Renal pelvis (tissue), 12 donors: ENCODE measurements at places on chromosomes 6 and 20.

GRCh38 chr20:34834459-34834893, 9.0 kb upstream of the NCOA6 start:
- peak; percentile 29 for DNase-seq

DNA sequence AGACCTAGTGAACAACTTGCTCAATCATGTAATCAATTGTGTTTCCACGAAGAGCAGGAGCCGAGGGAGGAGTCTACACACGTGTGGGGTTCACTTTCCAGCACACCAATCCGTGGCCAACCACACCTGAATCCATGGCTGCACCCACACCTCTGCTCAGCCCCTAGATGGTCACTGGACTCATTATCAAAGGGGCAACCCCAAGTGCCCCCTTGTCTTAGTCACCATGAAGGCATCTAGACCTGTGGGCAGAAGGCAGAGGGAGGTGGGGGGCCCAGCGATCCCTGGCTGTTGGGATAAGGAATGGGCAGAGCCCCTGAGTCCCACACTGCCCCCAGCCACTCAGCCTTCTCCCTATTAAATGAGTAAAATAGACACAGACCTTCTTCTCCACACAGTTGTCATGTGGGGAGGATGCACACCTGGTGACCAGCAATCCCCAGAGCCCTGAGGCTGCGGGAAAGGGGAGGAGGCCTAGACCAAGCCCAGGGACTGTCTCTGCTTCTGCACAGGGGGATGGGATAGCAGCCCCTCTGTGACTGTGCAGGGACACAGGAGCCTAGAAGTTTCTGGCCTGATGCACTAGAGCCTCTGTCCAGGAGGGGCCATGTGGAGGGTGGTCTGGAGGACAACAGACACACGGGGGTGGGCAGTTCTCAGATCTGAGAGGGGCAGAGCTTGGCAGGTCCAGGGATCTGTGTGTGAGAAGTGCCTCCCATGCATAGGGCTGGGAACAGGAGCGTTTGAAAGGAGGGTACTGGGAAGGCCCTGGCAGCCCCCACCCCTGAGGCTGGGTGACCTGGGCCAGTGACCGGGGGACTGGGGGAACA, 1.9 kb upstream of the RAET1L start:
- DNase-seq: no peak

- no peak for DNase-seq
These were observed 40.7 kb upstream of the EXOC2 start for GRCh38 chr6:733431-734219.

DNA sequence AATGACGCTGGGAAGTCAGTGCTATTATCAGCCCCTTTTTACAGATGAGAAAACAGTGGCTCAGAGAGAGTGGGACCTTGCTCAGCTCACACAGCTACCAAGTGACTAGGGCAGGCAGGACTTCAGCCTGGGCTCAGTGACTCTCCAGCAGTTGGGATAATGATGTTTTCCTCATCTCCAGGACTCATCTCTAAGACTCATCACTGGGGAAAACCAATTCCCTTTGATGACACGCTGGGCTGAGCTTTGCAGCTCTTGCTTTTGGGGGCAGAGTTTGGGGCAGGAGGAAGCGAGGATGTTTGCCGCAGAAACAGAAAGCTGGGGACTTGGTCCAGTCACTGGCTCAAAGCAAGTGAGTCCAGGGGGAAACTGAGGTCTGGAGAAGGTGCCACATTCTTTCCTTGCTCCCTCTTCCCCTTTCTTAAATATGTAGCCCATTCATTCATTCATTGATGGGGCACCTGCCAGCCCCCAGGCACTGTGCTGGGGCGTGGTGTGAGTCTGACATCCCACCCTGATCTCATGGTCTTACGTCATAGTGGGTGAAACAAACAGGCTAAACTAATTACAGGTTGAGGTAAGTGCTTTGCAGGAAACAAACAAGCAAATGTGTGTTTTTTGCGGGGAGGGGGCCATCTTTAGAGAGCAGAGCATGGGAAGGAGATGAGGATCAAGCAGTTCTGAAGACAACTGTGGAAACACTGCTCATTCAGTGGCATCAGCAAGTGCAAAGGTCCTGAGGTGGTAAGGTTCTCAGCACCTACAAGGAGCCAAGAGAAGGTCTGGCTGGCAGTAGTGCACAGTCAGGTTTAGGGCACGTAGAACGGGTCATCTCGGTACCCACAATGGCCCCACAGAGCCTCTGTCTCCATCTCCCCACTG, 74.4 kb upstream of the PMEPA1 start:
- DNase-seq: no peak

DNA sequence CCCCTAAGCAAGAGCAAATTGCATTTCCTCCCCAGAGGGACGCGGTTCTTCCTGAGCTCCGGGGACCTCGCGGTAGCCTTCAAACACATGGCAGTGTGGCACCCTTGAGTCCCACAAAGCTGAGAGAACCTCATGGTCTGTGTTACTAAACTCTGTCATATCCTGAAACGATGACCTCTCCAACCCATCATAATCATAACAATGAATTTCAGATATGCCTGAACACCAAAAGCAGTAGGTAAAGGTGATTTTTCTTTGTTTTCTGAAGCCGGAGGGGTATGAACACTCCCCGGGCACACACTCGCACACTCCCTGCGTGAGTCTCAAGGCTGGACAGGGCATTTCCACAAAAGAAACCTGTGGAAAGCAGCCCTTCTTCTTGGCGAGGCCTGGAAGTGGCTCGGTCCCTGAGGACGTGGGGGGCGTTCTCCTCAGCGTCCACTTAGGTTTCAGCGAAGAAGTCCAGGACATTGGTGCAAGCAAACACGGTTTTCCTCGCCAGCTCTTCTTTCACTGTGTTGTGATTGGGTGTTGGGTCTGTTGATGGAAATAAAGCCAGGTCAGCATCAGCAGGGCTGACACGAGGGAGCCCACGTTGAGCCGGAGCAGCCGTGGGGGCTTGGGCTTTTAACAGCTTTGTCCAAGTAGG, 183.4 kb downstream of the ERMARD start:
- no peak for DNase-seq

DNA sequence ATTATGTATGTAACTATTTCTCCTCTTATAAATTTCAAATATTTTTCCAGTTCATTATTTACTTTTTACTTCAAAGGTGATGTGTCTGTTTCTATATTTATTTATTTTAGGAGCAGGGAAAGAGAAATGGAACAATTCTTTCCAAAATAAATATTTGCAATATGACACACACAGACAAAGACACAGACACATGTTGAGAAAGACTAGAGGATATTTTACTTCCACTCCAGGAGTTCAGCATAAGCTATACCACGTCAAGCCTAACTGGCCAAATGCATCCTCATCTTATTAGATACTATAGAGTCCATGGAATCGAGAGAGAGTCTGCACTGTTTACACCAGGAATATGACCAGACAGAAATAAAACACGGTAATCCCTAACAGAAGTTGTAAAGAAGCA, 13.3 kb downstream of the RALGAPA2 start:
- no peak for DNase-seq

GRCh38 chr20:50266293-50267040, 75.8 kb downstream of the CEBPB start:
- DNase-seq: no peak

- DNase-seq: peak; percentile 67
These were observed 121.9 kb upstream of the SULF2 start for GRCh38 chr20:47907031-47907675.

DNA sequence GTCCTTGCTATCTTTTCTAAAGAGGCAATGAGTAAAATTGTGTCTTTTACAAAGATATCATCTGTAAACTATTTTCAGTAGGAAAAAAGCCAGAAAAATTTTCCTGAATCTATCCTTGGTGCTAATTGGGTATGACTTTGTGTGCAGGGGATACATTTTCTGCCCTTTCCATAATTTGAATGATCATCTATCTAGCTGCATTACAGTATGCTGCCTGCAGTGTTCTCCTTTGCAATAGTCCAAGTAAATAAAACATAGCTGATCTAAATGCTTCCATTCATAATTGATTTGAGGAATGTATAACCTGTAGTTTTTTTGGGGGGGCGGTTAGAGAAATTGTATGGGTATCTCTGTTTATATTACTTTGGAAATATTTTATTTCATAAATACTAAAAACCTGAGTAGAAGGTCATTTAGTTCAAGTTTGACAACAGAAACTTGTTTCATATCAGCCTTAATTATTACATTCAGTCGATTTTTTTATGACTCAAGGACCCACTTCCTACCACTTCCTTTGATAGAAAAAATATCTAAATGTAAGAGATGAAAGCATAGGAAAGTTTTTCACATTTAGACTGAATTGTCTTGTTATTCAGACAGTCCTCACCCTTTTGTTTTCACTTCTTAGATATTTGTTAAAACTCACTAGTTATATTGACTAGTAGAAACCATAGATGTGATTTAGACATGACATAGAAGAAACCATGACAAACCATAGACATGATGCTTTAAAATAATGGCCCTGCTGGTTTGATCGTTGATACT, 75.3 kb downstream of the AIG1 start:
- no peak for DNase-seq

DNA sequence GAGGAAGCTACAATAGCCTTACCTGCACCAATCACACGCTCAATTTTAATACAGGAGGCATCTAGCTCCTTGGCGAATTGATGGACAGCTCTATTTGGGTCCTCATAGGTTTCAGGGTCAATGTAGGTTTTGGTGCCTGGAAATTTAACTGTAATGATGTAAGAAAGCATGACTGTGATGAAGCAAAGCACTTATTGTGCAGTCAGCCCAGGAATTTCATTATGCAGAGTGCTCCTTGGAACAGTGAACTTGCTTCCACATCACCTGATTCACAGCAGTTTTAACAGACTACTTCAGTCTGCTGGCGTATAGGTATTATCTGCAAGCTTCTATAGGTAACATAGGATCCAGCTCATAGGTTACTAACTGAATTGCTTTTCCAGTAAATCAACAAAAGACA, 160.0 kb downstream of the EPHA7 start:
- DNase-seq: no peak

- DNase-seq: no peak
These were observed 513.0 kb upstream of the ADGRB3 start for GRCh38 chr6:68122032-68122431.

DNA sequence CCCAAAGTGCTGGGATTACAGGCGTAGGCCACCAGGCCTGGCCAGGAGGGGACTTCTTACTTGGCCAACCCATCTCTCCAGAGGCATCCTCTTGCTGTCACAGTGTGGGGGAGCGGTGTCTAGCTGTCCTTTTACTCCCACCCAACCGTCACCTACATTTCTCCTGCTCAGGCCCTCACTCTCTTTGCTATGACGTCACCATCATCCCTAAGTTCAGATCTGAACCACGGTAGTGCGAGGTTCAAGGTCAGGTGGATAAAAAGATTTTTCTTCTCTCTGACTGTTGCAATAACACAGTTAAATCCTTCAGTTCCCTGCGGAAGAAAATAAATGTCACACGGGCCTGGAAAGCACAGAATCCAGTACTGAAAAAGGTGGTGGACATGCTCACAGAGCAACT, 7.3 kb upstream of the RAET1L start:
- DNase-seq: no peak

DNA sequence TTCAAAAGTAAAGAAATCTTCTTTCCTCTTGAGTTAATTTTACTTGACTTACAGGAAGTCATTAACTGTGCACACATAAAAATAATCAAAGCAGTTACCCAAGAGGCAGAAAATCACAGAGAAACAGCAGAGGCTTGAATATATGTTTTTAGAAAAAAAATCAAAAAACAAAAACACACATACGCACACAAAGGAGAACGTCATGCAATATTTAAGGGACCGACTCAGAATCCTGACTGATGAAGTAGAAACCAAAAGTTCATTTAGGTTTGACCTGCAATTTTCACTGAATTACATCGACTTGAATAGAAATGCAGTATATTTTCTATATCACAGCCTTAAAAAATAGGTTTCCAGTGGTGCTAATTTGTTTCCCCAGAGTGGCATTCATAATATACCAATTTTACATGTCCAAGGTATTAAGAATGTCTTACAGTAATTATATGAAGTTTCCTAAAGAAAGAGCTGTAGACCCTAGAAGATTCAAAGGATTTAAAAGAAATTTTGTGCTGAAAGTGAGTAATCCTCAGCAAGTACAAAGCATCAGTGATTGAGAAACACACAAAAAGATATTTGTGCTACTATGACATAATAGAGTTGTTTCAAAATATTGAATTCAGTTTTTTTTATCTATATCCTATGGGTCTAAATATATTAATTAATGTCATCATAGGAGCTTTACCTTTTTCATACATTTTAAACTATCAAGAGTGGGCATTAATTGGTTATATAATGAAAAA, 358.5 kb upstream of the RUNX2 start:
- DNase-seq: no peak

GRCh38 chr20:32231245-32231644, 23.6 kb downstream of the POFUT1 start:
- DNase-seq: no peak

DNA sequence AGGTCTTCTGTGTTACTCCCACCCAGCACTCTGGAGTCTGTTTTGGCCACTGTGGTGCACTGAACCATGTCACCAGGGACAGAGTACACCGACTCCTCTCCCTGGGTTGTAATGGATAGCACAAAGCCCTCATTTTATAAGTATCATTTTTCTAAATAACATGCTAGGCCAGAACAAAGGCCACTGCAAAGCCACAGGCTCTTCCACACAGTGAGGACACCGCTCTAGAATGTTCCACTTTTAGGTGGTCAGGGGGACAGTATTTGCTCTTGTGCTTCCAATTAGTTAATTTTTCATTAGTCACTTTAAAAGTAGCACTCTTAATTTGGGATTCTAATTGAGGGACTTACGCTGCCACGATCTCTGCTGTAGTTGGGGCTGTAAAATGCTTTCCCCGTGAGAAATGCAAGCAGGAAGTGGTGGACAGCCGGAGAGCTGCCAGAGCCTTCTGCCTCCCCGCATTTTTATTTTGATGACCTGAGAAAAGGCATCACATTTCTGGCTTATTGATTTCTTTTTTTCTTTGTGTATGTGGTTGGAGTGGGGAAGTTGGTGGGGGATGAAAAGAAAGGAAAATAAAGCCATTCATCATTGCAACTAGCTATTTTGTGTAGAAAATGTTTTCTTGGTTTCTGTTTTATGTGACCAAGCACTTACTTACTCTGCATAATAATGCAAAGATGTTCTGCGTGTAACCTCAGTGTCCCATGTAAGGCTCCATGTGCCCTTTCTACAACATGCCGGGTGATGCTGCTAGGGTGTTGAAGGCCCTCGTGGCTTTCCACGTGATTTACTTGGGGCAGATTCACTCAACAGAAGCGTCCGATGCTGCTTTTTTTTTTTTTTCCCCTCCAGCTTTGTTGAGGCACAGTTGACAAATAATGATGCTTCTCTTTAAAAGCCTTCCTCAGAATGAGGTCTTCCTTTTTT, 195.9 kb downstream of the SASH1 start:
- peak; percentile 75 for DNase-seq

GRCh38 chr6:35489995-35490791, 6.7 kb downstream of the TEAD3 start:
- DNase-seq: no peak

GRCh38 chr6:135983718-135984343, 132.3 kb downstream of the PDE7B start:
- DNase-seq: no peak
